ENCODE measurements at places on chromosomes 4 and X.

DNA sequence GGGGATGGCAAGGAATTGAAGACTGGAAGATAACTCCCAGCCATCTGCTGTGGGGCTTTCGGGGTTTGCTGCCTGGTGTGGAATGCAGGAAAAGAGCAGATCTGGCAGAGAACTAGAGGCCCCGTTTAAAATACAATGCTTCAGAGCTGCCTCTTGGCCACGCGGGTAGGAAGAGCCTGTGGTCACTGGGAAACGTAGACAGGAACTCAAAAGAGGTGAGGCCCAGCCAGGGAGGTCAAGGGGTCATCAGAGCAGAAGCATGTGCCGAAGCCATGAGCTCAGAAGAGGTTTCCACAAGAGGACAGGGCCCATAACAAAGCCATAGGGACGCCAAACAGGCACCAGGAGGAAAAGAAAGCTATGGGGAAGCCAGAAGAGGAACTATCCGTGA lies 14.5 kb upstream of the STS start:
- no peak for DNase-seq

- no peak for DNase-seq
Observed at GRCh38 chr4:106806158-106806797, 229.8 kb downstream of the DKK2 start.

- no peak for DNase-seq
Observed at GRCh38 chr4:155402941-155403340, 26.2 kb upstream of the MAP9 start.

DNA sequence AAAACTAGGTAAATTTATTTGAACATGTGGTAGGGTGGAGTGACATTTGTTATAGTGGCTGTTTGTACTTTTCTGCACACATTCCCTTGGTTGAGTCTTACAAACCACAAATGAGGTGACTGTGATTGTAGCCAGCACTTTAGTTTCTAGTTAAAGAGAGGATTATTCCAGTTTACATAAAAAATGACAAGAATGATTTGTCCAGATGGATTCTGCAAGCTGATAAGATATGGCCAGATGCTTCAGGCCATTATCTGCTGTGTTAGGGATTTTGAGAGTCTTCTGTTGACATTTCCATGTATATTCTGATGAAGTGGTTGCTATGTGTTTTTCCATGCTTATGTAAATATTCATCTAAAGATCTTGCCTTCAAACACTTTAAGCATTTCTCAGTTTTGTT lies 31.0 kb upstream of the PDE5A start:
- no peak for DNase-seq

DNA sequence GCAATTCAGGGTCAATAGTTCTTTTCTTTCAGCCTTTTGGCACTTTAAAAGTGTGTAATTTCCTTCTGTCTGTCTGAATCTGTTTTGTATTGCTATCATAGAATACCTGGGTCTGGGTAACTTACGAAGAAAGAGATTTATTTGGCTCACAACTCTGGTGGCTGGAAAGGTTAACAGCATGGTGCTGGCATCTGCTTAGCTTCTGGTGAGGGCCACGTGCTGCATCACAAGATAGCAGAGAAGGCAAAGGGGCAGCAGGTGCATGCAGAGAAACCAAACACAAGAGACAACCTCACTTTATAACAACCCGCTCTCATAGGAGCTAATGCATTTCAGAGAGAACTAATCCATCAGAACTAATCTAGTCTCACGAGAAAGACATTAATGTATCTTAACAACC lies 18.8 kb downstream of the RGN start:
- no peak for DNase-seq

GRCh38 chrX:137565318-137565904 lies 516 bp upstream of the ZIC3 start:
- no peak for DNase-seq

DNA sequence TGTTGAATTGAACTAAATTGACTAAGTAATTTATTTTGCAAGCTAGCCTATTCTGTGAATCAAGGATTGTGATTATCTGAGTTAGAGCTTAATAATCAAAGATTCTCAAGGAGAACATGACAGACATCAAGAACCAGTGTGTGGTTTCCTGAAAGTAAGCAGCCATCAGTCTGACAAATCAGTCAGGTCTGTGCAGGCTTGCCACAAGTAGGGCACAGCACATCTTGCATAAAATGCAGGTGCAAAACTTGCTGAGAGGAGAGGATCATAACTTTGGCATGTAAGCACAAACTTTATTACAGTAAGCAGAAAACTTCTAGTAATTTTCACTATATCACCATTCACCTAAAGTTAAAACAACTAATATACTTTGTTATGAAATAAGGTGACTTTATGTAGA lies 22.5 kb downstream of the FAM241A start:
- no peak for DNase-seq

GRCh38 chr4:152072001-152072485 lies 311.2 kb upstream of the GATB start:
- no peak for DNase-seq

DNA sequence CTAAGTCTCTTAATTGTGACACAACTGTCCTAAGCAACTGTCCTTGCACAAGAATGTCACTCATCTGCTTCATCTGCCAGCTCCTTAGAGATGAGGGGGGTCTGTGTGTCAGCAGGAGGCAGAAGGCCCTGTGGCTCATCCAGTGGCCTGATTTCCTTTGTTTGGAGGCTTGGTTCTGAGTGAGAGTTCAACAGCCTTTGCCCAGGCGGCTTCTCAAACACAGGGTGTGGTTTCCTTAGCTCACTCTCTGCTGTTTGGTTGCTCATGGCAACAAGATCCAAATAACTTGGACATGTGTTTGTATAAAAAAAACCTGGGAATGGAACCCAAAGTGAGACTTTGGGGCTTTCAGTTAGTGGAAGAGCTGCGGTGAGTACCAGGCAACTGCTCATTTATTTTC lies 46.6 kb downstream of the MAP7D3 start:
- no peak for DNase-seq

DNA sequence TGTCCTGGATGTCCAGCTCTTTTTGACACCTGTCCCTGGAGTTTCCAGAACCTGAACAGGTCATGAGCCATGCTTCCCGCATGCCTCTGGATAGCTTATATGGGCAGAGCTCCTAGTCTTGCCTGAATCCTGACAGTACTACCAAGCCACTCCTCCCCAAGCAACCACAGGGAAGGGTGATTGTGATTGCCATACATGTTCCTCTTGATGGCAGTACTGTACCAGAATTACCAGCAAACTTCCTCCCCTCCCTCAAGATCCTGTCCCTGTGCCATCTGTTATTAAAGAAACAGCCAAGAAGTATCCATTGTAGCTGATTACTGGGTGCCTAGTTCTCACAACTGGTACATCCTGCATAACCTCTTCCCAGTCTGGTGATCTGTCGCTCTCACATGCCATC lies 264.3 kb upstream of the AGTR2 start:
- DNase-seq = no peak

- no peak for DNase-seq
Observed at GRCh38 chrX:39984191-39984956, 113.4 kb downstream of the BCOR start.

GRCh38 chr4:40548256-40548655 lies 81.4 kb downstream of the RBM47 start:
- no peak for DNase-seq

GRCh38 chrX:18354369-18355223 lies at the start of gene SCML2:
SCML2 (minus strand) TSS chrX:18354688; CDS start chrX:18334071, 20,617 bp downstream.
- DNase-seq = peak; percentile 9

- no peak for DNase-seq
Observed at GRCh38 chr4:111792632-111793031, 352.6 kb upstream of the FAM241A start.

- DNase-seq = no peak
Observed at GRCh38 chr4:158825433-158826036, 56.7 kb downstream of the FNIP2 start.

DNA sequence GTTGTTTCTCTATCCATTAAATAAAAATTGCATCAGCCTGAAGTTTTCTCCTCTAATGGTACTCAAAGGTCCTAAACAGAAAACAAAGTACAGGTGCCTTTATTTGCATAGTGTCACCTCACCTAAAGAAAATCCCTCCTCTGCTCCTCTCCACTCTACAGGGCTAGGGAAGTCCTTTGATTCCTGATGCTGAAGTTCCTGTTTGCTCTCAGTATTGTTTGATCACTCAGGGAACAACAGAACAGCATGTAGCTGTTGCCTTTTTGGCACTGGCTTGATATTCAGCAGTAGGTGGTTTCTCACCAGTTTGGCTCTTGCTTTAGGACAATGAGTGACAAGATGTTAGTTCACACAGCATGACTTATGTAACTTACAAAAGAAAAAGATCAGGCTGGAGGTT lies 156.2 kb upstream of the SLC7A11 start:
- DNase-seq = no peak

DNA sequence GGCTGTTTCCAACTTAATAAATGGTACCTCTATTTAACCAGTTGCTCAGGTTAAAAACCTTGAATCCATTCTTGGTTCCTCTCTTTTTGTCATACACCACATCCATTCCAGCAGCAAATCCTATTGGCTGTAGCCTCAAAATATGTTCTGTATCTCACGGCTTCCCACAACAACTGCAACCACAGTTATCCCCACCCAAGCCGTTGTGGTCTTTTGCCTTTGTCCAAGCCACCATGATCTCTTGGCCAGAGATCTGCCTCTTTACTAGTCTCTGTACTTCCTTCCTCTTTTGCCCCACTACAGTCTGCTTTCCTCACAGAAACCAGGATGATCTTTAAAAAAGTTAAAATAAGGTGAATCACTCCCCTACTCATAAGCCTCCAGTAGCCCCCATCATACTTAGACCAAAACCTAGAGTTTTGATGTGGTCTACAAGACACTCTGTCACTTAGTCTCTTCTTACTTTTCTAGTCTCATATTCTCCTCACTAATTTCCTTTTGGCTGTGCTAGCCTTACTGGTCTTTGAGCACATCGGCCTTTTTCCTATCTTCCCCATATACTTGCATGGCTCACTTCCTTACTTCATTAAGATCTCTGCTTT lies 10.3 kb downstream of the MAOA start:
- DNase-seq = no peak

GRCh38 chr4:55518442-55518841 lies 28.3 kb downstream of the CLOCK start:
- DNase-seq = no peak

DNA sequence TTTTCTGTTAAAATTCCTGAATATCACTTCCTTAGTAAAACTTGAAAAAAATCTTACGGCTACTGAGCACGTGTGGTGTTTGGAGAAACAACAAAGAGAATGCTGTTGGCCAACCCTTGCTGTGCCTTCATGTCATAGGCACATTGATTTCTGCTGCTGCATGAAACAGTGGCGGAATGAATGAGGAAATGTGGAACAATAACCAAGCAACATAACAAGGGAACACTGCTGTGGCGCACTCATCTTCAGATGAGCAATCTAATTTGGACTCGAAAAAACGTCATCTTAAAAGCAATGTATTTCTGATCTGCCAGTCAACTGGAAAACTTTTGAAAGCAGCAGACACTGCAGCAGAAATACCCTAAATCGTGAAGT lies 51.4 kb downstream of the PROM1 start:
- DNase-seq = no peak

DNA sequence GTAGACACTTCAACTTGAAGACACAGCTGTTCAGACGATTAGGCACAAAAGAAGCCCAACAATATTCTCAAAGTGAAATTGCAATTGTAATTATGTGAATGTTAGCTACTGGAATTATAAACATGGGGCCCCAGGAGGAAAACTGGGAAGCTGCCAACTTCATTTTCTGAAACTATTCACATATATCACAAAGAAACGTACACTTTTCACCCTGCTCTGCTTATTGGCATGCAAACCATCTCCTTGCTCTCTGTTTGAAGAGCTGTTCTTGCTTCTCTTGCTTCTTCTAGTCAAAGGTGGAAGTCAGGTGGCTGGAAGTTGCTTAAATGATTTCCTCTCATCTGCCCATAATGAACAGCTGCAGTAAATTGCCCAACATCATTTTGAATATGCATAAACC lies 320.1 kb downstream of the CFAP299 start:
- DNase-seq = no peak

- DNase-seq = no peak
Observed at GRCh38 chr4:103359900-103360299, 161.8 kb upstream of the CENPE start.

All from stimulated activated CD4-positive, alpha-beta T cell treated with anti-CD3 and anti-CD28 coated beads, TNF-alpha, amount 100 ng/mL, for 4 hours (primary cell).